Stimulated activated CD8-positive, alpha-beta memory T cell treated with anti-CD3 and anti-CD28 coated beads, Interleukin-4, amount 100 ng/mL, for 1 hour (primary cell): ENCODE measurements at places on chromosomes 3 and 15.

GRCh38 chr15:42955518-42955917 is 34.9 kb upstream of the TTBK2 start:
- no peak for DNase-seq

DNA sequence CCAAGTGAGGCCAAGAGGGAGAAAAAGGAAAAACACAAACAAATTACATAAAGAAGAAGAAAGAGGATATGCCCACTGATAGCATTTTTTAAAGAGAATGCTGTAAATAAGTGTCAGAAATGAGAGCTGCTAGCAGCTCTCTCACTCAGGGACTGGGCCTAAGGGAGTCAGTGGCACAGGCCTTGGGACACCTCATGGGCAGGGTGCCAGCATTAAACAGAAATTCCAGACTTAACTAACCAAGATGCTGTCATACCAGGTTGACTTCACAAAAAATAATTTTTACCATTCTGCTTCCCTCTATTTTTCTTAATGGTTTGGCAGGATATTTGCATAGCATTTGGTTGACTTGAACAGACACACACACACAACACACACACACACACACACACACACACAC is 92.3 kb upstream of the ADAMTSL3 start:
- DNase-seq = no peak

GRCh38 chr3:146817704-146818103 is 212.6 kb upstream of the PLSCR5 start:
- DNase-seq = no peak

GRCh38 chr15:93617443-93617842 is 528.4 kb upstream of the RGMA start:
- DNase-seq = no peak
